ENCODE measurements at places on chromosomes 1 and 21.

DNA sequence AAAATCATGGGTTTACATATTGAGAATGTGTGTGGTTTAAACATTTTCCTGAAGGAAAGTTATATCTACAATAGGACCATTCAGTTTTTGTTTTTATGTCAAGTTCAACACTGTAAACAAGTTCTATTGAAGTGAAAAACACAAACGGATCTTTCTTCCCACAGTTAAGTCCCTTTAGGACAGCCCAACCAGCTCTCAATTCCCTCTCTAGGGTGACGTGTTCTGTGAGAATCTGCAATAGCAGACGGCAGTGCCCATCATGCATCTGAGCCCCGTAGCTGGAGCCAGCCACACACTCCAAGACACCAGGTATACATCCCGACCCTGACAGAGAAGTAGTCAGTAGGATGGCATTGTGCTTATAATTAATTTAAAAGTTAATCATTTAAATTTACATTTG lies 26.3 kb upstream of the IVNS1ABP start:
- DNase-seq, result no peak

DNA sequence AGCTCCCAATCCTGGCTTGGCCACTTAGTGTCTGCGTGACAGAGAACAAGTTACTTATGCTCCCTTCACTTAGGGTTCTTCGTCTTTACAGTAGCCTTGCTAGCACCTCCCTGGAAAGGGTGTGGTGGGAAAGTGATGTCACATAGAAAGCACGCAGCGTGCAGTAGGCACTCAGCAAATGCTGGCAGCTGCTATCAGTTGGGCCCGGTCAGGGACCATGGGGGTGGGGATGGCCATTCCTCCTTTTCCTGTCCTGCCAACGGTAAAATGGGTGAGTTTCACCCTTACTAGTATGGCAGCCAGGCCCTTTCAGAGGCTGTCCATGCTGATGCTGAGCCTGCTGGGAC lies 6.2 kb upstream of the KCNA10 start:
- DNase-seq, result no peak

GRCh38 chr1:113912594-113913311 lies 7.6 kb downstream of the DCLRE1B start:
- peak; percentile 21 for DNase-seq

GRCh38 chr1:218349348-218350034 lies 4.4 kb downstream of the TGFB2 start:
- no peak for DNase-seq

- no peak for DNase-seq
Observed at GRCh38 chr1:203163891-203164635, 11.6 kb downstream of the MYBPH start.

- DNase-seq, result no peak
Observed at GRCh38 chr1:243253211-243253925, 1.7 kb downstream of the CEP170 start.

DNA sequence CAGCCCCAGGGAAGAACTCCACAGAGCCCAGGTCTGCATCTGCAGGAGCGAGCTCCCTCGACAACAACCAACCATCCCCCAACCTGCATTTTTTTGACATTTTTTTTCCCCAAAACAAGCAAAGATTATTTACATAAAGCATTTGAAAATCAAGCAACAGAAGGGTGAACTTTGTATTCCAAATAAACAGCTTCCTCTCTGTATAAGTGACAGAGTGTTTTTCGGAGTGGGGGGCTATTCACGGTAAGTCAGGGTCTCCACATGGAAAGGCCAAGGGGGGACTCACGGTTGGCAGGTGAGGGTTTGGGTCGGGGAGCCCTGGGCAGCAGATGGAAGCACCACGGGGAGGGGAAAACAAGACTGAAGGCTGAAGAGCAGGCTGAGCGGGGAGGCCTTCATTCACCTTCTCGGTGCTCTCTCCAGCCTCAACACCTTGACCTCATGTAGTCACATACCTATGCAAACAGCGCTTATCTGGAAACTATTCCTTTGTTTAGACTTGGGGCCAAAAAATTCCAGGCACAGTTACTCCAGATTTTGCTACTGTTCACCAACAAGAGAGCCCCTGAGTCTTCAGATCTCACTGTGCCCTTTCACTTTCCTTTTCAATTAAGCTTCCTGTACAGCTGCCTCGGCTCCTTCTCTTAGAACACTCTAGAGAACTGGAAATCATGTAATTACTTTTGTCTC lies 27.6 kb downstream of the C2CD2 start:
- DNase-seq, result peak; percentile 32

DNA sequence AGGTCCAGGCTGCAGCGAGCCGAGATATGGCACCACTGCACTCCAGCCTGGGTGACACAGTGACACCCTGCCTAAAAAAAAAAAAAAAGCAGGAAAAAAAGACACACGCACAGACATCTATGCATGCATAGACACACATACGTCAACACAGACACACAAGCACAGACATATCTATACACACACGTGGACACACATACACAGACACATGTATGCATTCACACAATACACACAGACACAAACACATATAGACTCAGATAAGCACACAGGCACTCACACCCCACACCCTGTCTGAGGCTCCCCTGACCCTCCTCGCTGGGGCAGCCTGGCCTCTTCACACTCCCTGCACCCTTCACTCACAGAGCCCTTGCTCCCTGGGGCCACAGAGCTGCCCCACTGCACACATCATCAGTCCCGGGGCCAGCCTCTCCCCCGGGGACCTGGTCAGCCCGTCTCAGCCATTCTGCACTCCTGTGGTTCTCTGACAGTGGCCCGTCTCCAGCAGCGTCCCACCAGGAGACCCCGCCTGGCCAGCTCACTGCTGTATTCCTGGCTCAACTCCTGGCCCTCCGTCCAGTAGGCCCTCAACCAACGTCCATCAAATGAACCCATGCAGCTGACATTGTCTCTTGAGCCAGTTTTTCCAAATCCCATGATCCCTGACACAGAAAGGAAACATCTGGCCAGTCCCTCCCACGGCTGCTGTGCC lies 4.6 kb upstream of the PRKCZ start:
- no peak for DNase-seq

DNA sequence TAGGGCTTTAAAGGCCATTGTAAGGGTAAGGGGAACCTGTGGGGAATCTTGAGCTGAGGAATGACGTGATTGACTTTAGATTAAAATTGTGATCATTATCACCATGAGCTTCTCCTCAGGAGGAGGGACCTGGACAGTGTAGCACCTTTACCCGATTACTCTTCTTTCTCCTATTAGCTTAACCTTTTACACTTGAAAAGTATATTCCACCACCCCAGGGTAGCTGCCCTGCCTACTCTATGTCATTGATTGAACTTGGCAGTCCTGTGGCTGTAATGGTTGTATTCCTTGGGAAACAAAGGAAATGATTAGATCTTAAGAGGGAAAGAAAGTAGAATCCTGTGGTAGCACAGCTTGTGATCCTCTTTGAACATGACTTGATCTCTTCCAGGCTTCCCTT lies 47.7 kb downstream of the CACHD1 start:
- no peak for DNase-seq

DNA sequence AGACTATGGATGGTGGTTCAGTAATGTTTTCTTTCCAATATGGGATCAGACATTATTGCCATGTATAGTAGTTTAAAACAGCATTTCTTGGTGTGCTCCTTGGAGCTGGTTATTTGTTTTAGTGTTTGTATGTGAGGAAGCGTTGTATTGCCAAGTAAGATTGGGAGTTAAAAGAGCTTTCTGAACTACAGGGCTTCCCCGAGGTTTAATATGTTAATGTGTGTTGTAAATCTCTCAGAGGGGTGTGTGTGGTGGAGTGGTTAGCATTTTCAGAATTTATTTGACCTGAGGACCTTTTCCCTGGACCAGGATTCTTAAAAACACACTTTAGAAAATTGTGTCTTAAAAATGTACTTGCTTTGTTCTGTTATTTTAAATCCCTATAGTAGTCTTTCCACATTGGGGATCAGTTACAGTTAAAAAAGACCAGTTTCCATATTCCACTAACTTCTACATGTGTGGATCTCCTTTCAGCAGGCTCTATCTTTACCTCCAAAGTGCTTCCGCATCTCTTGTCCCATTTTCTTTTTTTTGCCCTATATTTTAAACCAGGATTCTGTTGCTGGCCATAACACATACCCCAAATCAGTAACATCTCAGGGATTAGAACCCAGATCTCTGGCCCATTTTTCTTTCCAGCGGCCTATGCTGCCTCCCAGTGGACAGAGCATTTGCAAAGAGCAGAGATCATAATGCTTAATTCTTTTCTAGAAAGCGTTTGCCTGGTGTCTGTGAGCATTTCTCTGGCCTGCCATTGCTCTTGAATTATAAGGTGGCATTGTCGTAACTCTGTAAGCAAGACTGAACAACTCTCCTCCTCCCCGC lies 58.6 kb downstream of the PBX1 start:
- no peak for DNase-seq

DNA sequence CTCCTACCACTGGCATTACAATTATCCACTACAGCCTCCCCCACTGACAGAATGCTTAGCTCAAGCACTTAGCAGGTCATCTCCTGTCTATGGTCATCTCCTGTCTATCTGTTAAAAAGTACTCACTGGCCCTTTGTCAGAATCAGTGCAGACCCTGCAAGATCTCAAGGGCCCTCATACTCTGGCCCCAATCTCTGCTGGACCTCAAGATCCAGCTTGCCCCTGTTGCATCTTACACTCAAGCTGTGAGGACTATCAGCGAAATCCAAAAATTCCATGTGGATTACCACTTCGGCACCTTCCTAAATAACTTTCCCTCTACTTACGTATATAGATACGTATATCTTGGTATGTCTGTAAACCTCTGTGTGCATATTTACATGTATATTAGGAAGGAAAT lies 101.6 kb downstream of the VAV3 start:
- no peak for DNase-seq

GRCh38 chr1:210707300-210708240 lies 378.9 kb downstream of the HHAT start:
- DNase-seq, result no peak

GRCh38 chr1:156172696-156173470 lies 19.5 kb downstream of the SEMA4A start:
- DNase-seq, result no peak

- DNase-seq, result no peak
Observed at GRCh38 chr1:109253803-109254620, 4.7 kb downstream of the CELSR2 start.

GRCh38 chr1:209583408-209583807 lies at the start of gene CAMK1G:
Gene CAMK1G, plus strand, starts transcription at chr1:209583714. Its CDS starts 11,270 bp downstream, at chr1:209594984.
- no peak for DNase-seq

GRCh38 chr1:206442101-206442500 lies 28.2 kb upstream of the IKBKE start:
- no peak for DNase-seq

- DNase-seq, result no peak
Observed at GRCh38 chr21:15908187-15908586, 178.4 kb downstream of the USP25 start.

GRCh38 chr1:224763126-224763775 lies 147.1 kb downstream of the CNIH3 start:
- no peak for DNase-seq

DNA sequence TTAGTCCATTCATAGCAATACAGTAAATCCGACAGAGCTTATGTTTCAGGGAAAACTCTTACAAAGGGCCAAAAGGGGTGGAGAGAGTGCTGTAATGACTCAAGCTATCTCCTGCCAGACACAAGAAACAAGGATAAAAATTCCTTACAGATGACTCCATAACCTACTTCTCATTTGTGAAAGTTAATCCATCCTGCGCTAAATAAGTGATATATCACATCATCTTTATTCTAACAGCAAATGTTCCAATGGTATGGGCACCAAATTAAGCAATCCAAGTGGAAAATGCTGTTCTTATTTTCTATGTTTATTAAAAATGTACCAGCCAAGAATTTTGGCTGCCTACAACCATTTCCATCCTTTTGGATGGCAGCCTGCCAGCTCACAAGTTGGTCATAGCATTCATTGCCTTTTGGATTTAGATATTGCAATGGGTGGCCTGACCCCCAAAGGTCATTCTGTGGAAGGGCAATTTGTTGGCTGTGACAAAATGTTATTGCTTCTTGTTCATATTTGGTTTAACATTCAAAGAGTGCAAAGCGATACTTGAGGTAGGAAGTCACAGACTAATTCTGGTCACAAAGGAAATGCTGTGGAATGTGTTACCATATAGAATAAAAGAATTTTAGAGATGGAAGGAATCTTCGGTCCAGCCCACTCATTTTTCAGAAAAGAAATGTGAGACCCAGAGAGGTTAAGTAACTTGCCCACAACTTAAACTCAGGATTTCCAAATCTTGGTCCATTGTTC lies 2.8 kb upstream of the ENAH start:
- peak; percentile 30 for DNase-seq

GRCh38 chr1:25255706-25256577 lies 8.7 kb upstream of the RSRP1 start:
- DNase-seq, result no peak

DNA sequence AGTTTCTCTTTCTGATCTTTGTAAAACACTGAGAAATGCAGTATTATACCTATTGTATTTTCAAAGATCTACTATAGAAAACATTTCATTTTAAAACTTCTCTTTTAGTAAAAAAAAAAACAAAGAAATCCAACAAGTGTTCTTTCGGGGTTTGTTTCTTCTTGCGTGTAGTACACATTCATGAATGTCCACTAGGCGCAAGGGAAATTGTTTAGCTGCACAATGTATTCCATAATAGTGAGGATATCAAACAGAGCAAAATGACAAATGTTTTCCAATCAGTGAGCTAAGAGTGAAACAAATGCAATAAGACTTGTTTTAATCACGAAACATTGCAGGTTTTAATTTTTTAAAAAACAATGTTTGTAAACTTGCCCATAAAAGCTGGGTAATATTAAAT lies 68.6 kb downstream of the LHX8 start:
- no peak for DNase-seq

- peak; percentile 56 for DNase-seq
Observed at GRCh38 chr1:226064816-226065248, 2.3 kb downstream of the H3-3A start.

DNA sequence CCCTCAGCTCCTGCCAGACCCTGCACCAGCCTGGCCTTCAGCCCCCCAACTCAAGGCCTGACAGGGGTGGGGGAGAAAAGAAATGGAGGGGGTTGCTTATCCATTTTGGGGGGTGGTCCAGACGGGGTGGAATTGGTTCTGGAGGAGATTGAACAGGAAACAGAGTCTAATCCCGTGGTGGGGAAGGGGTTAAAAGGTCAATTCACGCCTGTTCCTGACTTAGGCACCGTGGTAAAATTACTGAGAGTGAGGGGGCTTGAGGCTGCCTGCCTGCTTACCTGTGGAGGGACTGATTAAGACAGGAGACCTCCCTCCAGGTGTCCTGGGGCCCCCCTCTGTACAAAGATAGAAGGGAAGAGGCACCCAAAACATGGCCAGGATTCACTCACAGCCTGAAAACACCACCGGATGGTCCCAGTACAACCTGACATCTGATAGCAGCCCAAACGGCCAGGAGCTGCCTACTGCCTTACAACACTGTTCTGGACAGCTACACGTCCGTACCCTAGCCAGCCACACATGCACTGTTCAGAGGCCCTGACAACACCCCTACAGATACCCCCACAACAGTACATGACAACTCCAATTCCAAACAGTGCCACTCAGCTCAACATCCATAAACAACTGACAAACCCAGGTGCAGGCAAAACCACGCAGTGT lies 31.8 kb downstream of the AHDC1 start:
- DNase-seq, result no peak

DNA sequence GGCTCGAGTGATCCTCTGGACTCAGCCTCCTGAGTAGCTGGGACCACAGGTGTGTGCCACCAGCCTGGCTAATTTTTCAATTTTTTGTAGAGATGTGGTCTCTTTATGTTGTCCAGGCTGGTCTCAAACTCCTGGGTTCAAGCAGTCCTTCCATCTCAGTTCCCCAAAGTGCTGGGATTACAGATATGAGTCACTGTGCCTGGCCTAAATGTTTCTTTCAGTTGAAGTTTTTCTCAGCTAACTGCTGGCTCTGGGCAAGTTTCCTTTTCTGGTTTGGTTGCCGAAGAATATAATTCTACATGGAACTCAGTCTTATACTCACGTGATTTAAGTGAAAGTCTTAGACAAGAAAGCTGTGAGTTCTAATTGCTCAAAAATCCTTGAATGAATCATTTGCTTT lies 57.0 kb downstream of the SASS6 start:
- DNase-seq, result no peak
